ENCODE measurements at places on chromosomes 7 and 10.

DNA sequence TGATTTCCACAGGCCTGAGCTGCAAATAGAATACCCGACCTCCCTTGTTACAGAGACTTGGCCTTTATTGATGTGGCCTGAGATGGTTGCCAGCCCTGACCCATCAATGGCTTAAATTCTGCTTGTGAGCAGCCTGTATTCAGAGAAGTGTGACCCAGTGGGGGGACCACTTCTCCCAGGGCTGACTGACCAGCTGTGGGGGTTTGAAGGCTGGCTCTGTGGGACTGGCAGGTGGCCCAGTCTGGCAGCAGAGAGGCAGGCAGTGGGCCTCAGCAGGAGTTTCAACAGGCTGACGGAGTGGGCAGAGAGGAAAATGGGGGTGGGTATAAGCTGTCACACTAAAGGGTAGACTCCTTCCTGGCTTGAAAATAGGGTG is 12.2 kb upstream of the PPIF start:
- no peak for DNase-seq

DNA sequence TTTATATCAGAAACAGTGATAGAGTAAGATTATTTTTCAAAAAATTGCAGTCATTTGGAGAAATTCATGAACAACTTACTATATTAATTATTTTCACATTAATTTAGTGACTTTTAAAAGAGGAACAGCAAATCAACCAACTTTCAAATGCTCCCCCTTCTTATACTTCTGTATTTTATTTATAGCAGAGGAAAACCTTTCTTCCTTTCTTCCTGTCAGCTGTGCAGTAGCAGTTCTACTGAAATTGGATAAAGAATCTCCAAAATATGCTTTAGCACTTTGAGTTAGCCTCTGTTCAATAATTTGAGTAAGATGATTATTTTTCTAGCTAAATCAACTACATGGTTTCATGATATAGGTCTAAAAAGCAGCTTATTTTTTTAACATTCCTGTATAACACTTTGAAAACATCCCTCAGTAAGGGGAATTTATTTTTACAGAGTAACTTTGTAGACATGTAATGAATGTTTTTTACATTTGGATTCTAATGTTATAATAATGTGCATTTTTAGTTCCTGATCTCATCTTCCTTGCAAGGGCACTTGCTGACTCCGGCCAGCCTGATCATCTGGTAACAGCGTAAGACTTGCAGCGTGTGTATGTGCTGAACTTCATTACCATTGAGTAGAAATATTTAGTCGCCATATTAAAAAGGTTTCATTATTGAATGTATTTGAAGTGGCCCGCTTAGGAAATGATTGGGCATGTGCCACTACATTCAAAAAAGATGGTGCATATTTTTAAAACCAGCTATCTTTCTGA is 158.3 kb upstream of the HDAC9 start:
- no peak for DNase-seq

- DNase-seq, result no peak
Observed at GRCh38 chr7:155785536-155785935, 26.7 kb downstream of the SHH start.

- DNase-seq, result no peak
Observed at GRCh38 chr7:45196374-45196773, 38.8 kb downstream of the RAMP3 start.

DNA sequence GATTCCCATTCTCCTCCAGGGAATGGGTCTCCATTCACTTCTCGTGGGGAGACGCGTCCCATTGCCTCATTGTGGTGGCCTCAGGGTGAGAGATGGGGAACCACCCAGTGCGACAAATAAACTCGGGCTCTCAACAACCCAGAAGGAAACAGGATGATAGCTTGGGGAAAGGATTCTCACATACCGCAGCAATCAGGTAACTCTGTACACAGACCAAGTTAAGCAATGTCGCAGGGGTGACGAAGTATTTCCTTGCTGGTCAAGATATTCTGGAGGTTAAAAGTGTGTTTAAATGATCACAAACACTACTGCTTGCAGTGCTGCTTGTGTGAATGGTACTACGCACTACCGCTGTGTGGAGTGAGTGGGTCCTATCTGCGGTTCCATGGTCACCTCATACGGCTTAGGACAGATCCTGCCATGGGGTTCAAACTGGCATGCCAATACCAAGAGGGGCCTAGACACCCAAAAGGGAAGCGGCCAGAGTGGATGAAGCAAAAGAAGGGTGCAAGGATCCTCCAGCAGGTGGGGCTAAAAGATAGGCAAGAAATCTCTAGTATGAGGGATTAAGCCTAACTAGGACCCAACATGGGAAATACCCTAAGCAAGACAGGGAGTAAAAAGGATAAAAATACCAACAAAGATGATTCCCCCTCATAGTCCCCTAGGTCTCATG is 143.8 kb upstream of the TMEM106B start:
- peak; percentile 46 for DNase-seq

DNA sequence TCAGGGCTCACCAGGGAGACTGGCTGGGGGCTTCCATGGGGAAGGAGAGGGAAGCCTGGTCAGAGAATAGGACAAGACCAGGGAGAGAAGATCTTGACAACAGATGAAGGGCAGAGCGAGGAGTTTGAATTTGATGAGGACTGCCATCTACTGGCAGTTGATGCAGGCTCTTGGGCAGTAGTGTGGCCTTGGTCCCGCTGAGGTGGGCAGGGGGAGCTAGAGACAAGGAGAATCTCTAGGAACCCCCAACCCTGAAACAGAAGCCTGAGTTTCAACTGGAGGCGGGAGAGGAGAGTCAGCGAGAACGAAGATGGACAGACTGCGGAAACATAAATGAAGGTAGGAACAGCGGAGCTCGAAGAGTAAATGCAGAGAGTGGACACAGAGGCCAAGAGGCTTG is 81.0 kb downstream of the PPP1R3C start:
- peak; percentile 15 for DNase-seq

DNA sequence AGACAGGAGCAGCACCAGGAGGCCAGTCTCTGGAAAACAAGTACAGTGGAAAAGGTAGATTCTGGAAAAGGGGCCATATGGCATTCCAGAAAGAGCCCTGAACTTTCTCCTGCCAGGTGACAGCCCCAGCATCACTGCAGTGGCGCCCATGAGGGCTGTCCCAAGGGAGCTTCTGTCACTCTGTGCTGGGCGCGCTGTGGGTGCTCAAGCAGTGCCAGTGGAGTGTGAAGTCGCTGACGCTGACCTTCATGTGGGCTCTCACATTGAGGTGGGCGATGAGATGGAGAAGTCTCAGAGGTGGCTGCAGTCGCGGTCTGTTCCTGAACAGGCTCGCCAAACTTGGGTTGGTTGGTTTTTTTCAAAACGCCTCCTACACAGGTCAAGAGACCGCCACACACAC is 38.2 kb downstream of the FKBP6 start:
- no peak for DNase-seq

- no peak for DNase-seq
Observed at GRCh38 chr7:69858471-69858870, 260.2 kb downstream of the AUTS2 start.

GRCh38 chr7:79284211-79284610 is 169.3 kb downstream of the MAGI2 start:
- no peak for DNase-seq

DNA sequence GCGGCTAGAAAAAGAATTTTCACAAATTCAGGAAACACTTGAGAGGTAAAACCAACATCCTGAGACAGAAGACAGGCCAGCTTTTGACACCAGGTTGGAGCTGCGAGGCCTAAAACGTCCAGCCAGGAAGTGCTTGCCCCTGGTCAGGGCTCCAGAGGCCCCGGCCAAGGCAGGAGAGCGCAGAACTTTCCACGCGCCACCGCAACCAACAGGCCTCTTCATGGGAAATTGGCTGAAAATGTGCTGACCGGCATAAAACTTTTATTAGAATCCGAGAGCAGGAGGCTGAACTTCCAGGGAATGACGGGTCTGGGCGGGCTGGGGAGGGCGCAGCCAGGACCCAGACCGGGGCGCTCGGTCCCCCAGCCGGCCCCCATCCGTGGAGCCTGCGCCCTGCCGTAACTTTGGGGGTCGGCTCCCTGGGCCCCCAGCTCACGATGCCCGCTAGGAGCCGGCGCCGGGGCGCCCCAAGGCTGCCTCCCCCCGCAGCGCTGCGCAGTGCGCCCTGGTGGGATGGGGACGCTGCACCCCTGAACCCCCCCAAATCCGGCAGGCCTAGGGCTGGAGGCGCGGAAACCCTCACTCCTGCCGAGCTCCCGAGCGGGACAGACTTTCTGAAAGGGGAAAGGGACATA is 414.0 kb upstream of the MKI67 start:
- no peak for DNase-seq

Measured in DMS153 (cell line).